ENCODE measurements at places on chromosomes 1 and 21. TPM values are rescaled to one million over a fixed set of nuclear protein-coding genes. Genes with fewer than 3 reads are reported as not detected.
A peak's percentile ranks its signal among the peaks of the same experiment; 100 is the strongest.

LHX8 gene
- not detected for total RNA-seq

REN gene
- 0.54 TPM for total RNA-seq

PCSK9 gene
- total RNA-seq, result under 0.01 TPM

SELP gene
- total RNA-seq, result not detected

SLC5A9 gene
- not detected for total RNA-seq

RPE65 gene
- total RNA-seq, result under 0.01 TPM

DNA sequence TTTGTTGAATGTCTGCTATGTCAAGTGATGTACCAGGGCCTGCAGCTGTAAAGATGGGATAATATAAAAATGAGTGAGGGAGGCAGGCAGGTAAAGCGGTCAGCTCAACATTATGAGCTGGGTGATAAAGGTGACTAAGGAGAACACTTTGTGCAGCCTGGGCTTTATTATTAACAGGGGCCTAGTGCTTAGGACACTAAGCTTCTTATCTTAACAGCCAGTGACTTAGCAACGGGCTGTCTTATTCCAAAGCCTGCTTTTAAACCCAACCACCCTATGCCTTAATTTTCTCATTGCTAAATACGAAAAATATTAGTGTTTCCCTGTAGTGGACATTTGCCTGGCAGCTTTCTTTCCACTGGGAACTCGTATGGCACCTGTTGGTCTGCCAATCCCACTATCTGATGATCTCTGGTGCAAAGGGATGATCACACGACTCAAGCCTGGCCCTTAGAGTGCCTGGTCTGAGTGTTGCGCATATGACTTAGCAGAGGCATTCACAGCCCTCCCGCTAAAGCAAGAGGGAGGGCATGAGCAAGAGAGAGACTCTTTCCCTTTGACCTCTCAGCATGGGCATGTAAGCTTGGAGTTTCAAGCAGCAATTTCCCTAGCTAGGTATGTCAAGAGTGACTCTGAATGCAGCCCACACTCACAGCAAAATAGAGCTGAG is 98.6 kb upstream of the PAPPA2 start:
- H3K4me1 ChIP-seq, result no peaks in the 10 kb centered on the region
- H3K27me3 ChIP-seq, result no peaks in the 10 kb centered on the region
- no peak overlapping the region for H3K27ac ChIP-seq
- no peak for DNase-seq
- no peak overlapping the region for H3K4me3 ChIP-seq

DNA sequence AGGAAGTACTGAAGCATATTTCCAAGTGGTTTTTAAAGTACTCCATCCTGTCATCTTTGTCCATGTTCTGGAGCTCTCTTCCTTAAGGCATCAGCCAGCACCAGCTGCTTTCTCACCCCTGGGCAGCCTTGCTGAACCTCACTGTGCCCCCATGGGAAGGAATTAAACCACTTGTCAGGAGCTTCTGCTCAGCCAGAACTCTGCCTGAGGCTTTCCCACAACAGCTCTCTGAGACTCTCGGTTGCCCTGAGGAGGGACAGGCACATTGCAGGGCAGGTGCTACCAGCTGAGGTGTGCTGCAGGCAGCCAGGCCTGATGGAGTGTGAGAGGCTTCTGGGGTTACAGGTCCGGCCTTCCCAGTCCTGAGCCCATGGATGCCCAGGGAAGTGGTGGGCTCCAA is 30.9 kb downstream of the FAM163A start:
- peaks cover 24% of the 10 kb centered on the region for H3K27me3 ChIP-seq
- H3K27ac ChIP-seq, result no peak overlapping the region
- DNase-seq, result no peak

GRCh38 chr1:109094377-109094803 is 3.8 kb downstream of the TMEM167B start:
- peaks cover 3% of the 10 kb centered on the region for H3K36me3 ChIP-seq
- peak; percentile 87 for DNase-seq
- no peak overlapping the region for H3K4me3 ChIP-seq

- H3K27me3 ChIP-seq, result no peaks in the 10 kb centered on the region
- no peak overlapping the region for H3K4me3 ChIP-seq
- DNase-seq, result no peak
- H3K4me1 ChIP-seq, result peaks cover 8% of the 10 kb centered on the region
- peaks cover 8% of the 10 kb centered on the region for H3K36me3 ChIP-seq
These were observed 1.6 kb downstream of the ADAM15 start for GRCh38 chr1:155052439-155053395.

GRCh38 chr1:200172311-200172710 is 144.8 kb downstream of the NR5A2 start:
- H3K27ac ChIP-seq, result no peak overlapping the region
- DNase-seq, result peak; percentile 74
- no peaks in the 10 kb centered on the region for H3K27me3 ChIP-seq
- no peaks in the 10 kb centered on the region for H3K36me3 ChIP-seq
